AG10803 (cell line): ENCODE measurements at places on chromosomes 13 and 19.

- no peak for DNase-seq
Observed at GRCh38 chr13:98511435-98511834, 65.5 kb downstream of the STK24 start.

DNA sequence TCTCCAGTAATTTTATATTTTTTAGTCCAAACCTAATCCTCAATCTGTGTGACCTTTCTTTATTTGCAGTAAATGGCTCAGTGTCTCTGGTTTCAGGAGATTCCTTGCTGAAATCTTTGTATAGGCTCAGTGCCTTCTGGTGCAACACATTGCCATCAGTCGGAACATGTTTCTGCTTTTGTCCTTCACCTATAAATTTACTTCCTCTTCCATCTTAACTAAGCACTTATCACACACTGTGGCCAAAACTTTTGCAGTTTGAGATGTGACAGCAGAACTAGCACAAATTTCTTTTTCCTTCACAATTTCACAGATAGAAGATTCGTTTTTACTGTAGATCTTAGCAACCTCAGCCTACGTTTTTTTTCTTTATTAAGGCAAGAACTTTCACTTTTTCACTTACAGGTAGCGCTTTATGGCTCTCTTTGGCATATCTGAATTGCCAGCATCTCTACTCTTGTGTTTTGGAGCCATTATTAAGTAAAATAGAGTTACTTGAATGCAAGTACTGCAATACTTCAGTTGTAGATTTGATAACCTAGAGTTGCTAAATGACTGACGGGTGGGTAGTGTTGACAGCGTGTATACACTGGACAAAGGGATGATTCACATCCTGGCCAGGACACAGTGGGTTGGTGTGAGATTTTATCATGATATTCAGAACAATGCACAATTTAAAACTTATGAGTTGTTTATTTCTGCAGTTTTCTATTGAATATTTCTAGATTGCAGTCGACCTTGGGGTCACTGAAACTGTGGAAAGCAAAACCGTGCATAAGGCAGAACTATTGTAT lies 44.3 kb downstream of the NDFIP2 start:
- DNase-seq: no peak

GRCh38 chr19:44742330-44743061 lies 6.0 kb upstream of the BCL3 start:
- DNase-seq: peak; percentile 69

DNA sequence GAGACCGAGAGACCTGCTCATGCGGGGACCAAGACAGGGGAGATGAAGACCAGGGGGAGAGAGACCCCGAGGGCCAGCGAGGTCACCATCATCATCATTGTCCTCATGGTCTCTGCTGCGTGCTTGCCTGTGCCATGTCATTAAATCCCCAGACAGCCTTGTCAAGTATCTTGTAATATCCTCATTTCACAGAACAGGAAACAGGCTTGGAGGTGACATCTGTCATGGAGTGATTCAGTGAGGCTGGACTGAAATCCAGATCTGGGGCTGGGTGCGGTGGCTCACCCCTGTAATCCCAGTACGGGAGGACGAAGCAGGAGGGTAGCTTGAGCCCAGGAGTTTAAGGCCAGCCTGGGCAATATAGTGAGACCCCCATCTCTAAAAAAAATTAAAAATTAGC lies 5.9 kb upstream of the NANOS2 start:
- DNase-seq: no peak

- DNase-seq: no peak
Observed at GRCh38 chr13:90568165-90568564, 779.3 kb upstream of the MIR17HG start.

- DNase-seq: no peak
Observed at GRCh38 chr19:17335575-17335974, 920 bp upstream of the ANO8 start.

- DNase-seq: peak; percentile 9
Observed at GRCh38 chr19:52689843-52690368, 44.9 kb downstream of the ZNF611 start.

GRCh38 chr13:111883571-111884343 lies 183.2 kb upstream of the SOX1 start:
- no peak for DNase-seq

GRCh38 chr13:35479038-35479492 lies 2.6 kb upstream of the MAB21L1 start:
- DNase-seq: no peak

DNA sequence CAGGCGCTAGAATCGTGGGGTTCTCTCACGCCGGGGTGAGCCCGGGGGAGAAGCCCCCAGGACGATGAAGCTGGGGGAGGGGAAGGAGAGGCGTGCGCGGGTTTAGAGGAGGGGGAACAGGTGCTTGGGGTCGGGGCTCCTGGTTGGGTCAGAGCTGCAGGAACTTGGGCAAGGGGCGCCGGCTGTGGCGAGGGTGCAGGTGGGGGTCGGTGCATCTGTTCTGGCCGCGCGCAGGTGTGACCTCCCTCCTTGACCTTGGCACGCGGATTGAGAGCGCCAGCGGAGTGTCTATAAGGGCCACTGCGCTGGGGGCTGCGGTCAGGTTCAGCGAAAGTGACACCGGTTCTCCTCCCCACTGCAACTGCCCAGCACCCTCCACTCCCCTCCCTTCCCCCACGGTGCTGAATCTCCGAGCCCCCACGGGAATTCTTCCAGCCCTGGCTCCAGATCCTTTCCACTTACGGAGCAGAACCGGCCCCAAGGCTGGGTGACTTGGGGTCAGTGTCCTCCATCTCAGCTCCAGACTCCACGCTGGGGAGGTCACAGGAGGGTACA lies 618 bp downstream of the TMEM38A start:
- DNase-seq: no peak

GRCh38 chr19:8185343-8186068 lies 23.7 kb upstream of the CERS4 start:
- no peak for DNase-seq

DNA sequence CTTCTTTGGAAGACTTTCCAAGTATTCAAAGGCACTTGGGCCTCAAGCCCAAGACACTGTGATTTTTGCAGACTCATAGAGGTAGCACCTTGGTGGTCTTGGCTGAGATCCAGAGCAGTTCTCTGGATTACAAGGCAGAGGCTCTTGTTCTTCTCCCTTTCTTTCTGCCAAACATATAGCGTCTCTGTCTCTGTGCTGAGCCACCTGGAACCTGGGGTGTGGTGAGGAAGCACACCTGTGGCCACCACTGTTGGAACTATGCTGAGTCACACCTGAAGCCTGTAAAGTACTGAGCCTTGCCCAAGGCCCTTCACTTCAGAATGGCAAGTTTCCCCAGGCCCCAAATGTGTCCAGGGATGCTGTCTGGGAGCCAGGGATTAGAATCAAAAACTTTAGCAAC lies 127.5 kb downstream of the FREM2 start:
- DNase-seq: no peak

DNA sequence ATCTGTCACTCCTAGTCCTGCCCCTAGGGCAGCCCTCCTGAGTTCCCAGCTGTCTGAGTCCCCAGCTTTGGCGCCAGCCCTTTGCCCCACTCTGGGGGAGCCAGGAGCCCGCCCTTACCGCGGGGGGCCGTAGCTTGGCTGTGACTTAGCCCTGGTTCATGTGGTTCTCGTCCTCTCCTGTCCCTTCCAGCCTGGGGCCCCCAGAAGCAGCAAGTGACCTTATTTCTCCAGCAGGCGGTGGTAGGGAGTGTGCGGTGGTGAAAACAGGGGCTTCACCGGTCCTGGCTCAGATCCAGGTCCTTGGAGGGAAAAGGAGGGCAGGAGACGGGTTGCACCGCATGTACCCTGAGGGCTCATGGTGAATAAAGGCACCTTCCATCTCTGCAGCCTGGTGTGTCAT lies 7.9 kb downstream of the GIPC3 start:
- DNase-seq: no peak

- DNase-seq: no peak
Observed at GRCh38 chr19:622666-623065, 10.7 kb downstream of the POLRMT start.

GRCh38 chr13:49681842-49682435 lies 9.3 kb downstream of the EBPL start:
- DNase-seq: peak; percentile 53

DNA sequence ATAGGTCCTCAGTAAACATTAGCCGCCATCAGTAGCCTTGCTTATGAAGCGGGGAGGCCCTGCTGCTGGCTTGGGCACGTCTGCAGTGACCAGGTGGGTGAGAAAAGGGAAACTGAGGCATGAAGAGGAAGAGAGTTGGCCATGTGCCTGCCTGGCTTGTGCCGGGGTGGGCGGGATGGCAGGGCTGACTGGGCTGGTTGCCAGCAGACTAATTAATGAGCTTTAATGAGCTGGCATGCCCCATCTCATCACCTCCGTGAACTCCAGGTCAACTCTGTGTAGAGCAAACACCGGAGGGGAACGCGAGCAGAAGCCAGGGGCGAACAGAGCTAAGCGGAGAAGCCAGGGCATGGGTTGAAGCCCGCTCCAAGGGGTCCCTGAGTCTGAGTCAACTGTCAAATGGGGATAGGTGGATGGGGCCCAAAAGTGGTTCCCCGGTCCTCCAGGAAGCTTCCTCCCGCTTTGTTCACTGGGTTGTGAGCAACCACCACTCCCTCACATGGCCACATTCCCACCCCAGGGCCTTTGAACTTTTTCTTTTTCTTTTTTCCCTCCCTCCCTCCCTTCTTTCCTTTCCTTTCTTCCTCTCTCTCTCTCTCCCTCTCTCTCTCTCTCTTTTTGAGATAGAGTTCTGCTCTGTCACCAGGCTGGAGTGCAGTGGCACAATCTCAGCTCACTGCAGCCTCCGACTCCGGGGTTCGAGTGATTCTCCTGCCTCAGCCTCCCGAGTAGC lies 8.7 kb downstream of the NR2F6 start:
- no peak for DNase-seq

- DNase-seq: no peak
Observed at GRCh38 chr19:19570571-19570970, 32.5 kb downstream of the CILP2 start.

DNA sequence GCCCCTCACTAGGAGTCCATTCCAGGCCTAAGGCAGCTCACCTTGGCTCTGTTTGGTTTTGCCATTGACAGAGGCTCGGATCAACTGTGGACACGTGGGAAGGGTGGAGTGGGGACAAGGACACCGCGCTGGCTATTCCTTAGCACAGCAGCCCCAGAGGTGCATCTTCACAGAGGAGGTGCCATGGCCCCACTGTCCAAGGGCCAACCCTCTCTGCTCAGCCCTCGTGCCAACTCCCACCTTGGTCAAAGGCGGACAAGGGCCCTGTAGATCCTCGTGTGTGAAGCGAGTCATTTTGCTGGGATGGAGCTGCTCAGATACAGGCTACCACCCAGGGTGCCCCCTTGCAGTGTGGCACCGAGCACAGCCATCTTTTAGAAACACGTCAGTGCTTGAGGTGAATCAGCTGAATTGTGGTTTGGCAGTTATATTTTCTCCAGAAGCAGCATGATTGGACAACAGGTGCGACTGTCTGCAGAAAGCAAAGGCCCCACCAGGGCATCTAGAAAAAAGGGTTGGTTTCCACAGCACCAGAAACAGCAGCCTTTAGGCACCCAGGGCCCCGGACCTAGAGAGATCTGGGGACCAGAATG lies 192.1 kb upstream of the GPR12 start:
- no peak for DNase-seq

DNA sequence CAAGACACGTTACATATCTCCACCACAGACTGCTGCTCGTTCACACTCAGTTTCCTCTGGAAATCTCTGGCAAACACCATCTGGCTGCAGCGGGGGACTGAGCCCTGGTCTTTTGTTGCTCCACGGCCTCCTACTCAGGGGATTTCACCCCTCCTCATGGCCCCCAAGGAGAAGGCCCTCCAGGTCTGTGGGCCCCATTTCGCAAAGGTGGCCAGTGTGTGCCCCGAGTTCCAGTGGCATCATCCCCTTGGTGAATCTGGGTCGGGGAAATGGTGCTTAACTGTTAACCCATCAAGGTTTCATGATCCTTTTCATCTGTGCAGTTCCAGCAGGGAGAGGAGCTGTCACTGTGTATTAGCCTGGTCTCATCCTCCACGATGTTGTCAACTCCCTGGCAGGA lies 235.4 kb upstream of the MAB21L1 start:
- DNase-seq: no peak

- DNase-seq: peak; percentile 26
Observed at GRCh38 chr19:1725100-1726064, 27.9 kb upstream of the ONECUT3 start.

DNA sequence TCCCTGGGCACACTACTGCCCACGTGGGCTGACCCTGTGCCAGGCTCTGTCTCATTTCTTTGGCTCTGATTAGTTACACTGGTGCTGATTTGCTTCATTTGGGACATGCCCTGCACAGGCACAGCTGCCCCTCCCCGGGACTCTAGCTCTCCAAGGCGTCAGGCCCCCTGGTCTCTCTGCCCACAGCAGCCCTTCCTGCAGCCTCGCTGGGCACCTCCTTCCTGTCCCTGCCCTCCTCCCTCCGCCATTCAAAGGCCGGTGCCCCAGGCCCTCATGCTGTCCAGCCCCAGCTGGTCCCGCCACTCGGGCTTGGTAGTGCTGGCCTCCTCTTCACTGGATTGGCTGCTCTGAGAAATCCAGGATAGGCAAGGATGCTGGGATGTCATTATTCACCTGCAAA lies 73.1 kb downstream of the ERICH6B start:
- DNase-seq: no peak

DNA sequence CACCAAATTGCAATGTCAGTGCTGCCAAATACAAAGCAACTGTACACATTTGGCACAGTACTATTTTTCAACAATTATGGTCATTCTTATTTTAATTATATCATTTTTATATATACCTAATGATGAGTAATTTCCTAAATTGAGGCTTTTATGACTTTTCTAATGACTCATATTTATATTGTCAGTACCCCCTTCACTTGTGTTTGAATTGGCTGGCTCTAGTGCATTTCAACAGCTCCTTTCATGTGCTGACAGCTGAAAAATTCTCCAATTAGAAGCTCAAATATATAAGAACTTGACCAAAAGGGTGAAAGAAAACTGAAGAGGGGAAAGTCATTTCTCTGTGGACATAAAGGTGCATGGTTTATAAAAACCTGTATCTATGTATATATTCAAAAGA lies 263.3 kb downstream of the SLITRK1 start:
- DNase-seq: no peak

DNA sequence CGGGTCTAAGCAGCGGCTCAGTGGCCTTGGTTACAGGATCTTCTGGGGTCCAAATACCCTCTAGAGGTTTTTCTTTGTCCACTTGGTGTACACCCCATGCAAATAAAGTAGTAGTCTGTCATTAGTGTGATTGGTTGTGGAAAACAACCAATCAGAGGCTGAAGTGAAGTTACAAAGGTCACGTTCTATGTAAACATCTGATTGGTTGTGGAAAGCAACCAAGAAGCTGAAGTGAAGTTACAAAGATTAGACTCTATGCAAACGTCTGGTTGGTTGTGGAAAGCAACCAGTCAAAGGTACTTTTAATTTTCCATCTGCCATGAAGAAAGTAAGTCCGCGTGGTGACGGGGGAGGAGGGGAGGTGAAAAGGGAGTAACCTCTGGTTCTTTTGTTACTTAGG lies 790.9 kb downstream of the UQCRFS1 start:
- no peak for DNase-seq

DNA sequence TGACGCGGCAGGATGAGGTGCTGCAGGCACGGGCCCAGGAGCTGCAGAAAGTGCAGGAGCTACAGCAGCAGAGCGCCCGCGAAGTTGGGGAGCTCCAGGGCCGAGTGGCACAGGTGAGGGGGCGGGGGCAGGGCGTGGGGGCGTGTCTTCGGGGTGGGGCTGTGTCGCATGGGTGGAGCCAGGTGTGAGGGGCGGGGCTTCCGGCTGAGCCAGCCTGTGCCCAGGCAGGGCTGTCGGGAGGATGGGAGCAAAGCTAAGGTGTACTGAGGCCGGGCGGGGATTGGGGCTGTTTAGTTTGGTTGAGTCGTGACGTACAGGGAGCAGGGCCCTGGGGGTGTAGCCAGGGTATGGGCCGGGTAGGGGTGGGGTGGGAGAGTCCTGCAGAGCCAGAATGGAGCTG lies 62.3 kb downstream of the KCNC3 start:
- DNase-seq: no peak

- DNase-seq: no peak
Observed at GRCh38 chr13:54950546-54950945, 1921.9 kb downstream of the OLFM4 start.
